ENCODE measurements at places on chromosomes 13 and 19. TPM values are rescaled to one million over a fixed set of nuclear protein-coding genes. Genes with fewer than 3 reads are reported as not detected.

KASH5 gene
- total RNA-seq: not detected

CGB2 gene
- not detected for total RNA-seq

DCLK1 gene
- 62.5 TPM for total RNA-seq

MADCAM1 gene
- 1.1 TPM for total RNA-seq

ACP4 gene
- not detected for total RNA-seq

LRG1 gene
- total RNA-seq: 1.5 TPM

NCR1 gene
- not detected for total RNA-seq

ZNF793 gene
- total RNA-seq: 8.7 TPM

ZNF441 gene
- total RNA-seq: 16.2 TPM

CA11 gene
- total RNA-seq: 3.7 TPM

MBD3 gene
- total RNA-seq: 88.9 TPM

NLRP4 gene
- not detected for total RNA-seq

LCP1 gene
- 19.5 TPM for total RNA-seq

CNMD gene
- 0.51 TPM for total RNA-seq

THSD8 gene
- total RNA-seq: not detected

BRME1 gene
- total RNA-seq: 3.1 TPM

C1QTNF9 gene
- 3.8 TPM for total RNA-seq

ERCC1 gene
- total RNA-seq: 89.4 TPM

TNFSF9 gene
- 0.62 TPM for total RNA-seq

ZNF554 gene
- 9.8 TPM for total RNA-seq

LILRB4 gene
- total RNA-seq: 0.51 TPM

SOX1 gene
- total RNA-seq: not detected

ZNF667 gene
- 9.6 TPM for total RNA-seq

TMPRSS9 gene
- total RNA-seq: 0.31 TPM

SYCN gene
- total RNA-seq: not detected

GNG8 gene
- not detected for total RNA-seq

WDR88 gene
- not detected for total RNA-seq

PRR19 gene
- total RNA-seq: 0.62 TPM

ZNF563 gene
- total RNA-seq: 5.1 TPM

DOCK9 gene
- 143 TPM for total RNA-seq

SLC25A41 gene
- total RNA-seq: 0.41 TPM

C19orf81 gene
- total RNA-seq: not detected

ATP4B gene
- not detected for total RNA-seq

COL4A2 gene
- total RNA-seq: 785 TPM

PTH2 gene
- not detected for total RNA-seq

TEX26 gene
- total RNA-seq: not detected
